ENCODE measurements at places on chromosomes 6 and 20.

DNA sequence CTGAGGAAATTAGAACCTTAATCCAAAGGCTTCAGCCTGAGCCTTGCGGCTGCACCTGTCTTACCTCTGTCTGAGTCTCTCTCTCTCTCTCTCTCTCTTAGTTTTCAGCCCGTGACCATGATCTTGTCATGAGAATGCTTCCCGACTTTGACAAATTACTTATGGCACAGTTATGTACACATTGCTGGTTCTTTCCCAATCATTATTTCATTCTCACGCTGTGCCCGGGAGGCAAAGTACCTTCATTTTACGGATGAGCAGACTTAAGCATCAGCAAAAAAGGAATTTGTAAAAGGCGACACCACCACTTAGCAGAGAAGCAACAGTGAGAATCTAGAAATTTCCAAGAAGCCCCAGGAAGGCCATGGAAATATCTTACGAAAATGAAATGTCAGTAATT lies 54.6 kb downstream of the GMPR start:
- DNase-seq, result no peak

DNA sequence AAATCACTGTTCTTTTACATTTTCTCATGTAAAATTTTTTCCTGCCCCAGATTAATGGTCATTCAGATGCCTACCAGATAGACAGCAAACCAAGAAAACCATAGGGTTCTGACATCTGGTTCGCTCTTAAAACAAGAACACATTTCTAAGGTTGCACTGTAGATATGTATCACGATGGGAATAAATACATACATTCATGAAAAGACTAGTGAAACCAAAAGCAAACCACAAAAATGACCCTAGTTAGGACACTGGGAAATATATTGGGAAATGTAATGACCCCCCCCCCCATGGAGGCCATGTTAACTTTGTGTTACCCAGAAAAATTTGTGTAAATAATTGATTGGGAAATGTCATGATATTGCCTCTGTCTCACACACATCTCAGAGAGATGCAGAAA lies 37.5 kb downstream of the MTFR2 start:
- DNase-seq, result no peak

DNA sequence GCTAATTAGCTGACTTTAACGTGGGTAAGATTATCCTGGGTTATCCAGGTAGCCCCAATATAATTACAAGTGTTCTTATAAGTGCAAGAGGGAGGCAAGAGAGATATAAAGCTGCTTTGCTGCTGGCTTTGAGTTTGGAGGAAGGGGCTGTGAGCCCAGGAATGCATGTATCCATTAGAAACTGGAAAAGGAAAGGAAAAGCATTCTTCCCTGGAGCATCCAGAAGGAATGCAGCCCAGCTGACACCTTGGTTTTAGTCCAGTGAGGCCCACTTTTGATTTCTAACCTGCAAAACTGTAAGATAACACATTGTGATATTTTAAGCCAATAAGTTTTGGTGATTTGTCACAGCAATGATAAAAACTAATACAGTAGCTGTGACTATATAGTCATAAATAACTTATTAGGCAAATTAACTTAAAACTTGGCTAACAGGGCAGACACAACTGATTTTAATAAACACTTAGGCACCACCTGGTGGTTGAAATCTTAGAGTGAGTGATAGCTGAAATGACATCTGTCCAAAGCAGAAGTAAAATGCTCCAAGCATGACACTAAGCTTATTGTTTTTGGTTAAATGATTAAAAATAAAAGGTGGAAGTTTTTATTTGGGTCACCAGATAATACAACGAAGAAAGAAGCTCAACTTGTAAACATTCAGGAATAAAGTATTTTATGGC lies 35.6 kb downstream of the ADGRF4 start:
- peak; percentile 17 for DNase-seq

- DNase-seq, result no peak
These were observed 40.7 kb upstream of the EXOC2 start for GRCh38 chr6:733431-734219.

DNA sequence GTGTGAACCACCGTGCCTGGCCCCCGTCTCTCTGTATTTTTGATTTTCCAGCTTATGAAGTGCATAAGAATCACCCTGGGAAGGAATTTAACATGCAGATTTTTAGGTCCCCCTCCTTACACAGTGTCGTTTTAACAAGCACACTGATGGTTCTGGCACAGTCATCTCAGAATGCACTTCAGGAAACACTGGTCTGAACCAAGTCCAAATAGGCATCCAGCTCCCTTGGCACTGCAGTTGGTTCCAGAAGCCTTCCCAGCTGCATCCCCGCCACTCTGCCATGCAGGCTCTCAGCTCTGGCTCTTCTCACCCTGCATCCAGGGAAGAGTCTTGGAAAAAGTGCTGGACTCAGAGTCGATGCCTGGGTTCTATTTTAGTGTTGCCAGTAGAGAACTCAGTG lies 20.1 kb downstream of the RIPOR2 start:
- no peak for DNase-seq

- no peak for DNase-seq
These were observed 57.6 kb downstream of the GCNT2 start for GRCh38 chr6:10578723-10579122.

DNA sequence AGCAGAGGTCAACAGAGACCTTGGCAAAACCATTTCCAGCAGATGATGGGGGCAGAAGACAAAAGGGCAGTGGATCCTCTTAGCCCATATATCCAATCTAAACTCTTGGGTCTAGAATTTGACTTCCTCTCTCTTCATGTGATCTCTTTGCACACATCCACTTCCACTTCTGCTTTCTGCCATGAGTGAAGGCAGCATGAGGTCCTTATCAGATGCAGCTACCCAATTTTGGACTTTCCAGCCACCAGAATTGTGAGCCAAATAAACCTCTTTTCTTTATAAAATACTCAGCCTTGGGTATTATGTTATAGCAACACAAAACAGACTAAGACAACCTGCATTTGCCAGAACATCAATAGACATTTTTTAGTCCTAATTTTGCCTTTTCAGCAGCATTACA lies 191.6 kb downstream of the ADAT2 start:
- DNase-seq, result no peak

DNA sequence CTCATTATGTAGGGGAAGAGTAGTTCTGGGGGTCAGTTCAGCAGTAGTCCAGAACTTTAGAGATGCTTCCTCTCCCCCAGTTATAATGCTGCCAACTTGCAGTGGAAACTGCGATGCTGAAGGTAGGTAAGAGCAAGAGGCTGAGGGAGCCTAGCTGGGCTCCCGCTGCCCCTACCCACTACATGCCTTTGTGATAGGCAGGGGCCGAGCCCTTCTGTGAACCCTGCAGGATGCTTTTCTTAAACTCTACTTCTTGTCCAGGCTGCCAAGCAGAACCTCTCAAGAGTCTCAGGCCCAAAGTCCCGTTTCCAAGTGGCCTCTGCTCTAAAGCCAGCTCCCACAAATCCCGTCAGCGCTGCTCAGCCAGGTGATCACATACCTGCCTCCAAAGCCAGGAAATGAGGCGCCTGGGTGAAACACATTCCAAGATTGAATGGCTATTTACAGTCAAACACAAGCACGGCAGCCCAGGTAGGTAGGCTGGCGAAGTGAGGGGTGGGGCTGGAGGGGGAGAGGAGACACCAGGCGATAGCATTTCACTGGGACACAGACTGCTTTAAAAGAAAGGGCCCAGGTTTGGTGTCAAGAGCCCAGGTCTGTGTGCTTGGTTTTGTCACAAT lies 150.7 kb downstream of the CD24 start:
- no peak for DNase-seq

DNA sequence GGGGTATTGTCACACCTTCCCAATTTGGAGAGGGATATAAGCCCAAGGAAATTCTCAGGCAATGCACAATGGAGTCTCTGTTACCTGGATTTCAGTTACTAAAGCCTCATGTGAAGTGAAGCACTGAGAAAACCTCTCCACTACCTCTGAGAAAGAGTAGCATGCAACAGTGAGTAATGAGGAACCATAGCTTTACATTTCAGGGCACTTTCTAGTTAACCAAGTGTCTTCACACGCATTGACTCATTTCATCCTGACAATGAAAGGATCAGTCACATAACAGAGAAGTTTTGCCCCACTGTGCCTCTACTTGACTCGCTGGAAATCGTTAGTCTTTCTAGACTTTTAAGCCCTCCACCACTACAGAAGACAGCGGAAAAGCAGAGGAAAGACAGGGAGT lies 86.2 kb upstream of the ARID1B start:
- no peak for DNase-seq

GRCh38 chr20:52457826-52458225 lies 266.2 kb upstream of the ZFP64 start:
- DNase-seq, result no peak

DNA sequence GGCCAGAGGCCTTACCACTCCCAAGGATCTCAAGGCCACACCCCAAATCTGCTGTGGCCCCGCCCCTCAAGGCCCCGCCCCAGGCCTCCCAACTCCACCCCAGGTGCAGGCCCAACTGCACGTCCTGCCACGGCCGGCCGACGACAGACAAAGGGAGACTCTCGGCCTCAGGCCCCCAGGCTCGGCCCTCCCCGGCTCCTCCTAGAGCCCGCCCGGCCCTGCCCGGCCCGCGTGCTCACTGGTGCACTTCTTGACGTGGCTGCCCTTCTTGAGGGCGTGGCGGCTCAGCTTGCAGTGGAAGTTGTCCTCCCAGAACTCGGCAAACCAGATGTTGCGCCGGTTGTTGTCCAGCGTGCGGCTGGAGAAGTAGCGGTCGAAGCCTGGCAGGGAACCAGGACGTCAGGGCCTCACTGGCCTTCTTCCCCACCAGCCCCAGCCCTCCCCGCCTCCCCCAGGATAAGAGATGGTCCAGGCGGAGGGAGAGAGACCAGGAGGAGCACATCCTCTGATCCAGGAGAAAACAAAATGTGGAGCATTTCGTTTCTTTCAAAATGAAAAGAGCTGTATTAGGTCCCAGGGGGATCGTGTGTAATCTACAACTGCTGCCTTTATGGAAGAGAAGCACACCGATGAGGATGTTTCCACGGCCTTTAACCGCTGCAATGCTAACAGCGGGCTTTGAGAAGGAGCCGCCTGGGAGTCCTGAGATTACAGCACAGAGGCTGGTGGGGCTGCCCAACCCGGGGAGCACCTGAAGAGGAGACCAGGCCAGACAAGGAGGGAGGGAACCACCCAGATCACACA lies 89.4 kb downstream of the GRM4 start:
- DNase-seq, result no peak

GRCh38 chr6:23224540-23224939 lies 655.2 kb downstream of the HDGFL1 start:
- DNase-seq, result no peak

DNA sequence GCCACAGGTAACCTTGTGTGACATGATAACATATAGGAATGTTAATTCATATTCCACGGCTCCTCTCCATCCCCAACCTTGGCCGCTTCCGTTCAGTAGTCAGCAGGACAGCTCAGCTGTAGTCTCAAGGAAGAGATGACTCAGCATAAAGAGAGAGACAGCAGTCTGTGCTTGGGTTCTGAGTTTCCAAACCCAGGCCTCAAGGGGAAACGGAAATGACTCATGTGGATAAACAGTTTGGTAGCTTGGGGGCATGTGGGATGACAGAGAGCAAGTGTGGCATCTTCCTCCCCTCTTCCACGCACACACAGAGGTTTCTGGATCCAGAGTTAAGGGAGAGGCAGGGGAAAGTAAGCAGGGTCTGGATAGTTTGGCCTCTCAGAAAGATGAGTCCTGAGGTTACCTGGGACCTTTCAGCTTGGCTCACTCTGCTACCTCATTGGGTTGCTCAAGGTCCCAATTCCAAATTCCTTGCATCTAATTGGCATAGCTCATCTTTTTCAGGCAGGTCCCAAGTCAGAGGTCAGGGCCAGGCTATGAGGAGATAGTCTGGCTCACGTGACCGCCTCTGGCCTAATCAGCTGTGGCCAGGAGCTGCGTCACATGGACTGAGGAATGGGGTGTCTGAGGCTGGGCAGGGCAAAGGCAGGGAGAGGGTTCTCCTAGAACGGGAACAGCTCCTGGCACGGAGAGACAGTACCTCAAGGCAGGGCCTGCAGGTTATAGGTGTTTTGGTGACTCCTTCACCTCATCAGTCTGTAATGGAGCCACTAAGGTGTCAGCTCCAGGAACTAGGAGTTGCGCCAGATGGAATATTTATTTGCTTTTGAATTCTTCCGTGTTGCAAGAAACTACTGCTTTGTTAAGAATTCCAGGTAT lies 36.5 kb upstream of the MLN start:
- peak; percentile 6 for DNase-seq

DNA sequence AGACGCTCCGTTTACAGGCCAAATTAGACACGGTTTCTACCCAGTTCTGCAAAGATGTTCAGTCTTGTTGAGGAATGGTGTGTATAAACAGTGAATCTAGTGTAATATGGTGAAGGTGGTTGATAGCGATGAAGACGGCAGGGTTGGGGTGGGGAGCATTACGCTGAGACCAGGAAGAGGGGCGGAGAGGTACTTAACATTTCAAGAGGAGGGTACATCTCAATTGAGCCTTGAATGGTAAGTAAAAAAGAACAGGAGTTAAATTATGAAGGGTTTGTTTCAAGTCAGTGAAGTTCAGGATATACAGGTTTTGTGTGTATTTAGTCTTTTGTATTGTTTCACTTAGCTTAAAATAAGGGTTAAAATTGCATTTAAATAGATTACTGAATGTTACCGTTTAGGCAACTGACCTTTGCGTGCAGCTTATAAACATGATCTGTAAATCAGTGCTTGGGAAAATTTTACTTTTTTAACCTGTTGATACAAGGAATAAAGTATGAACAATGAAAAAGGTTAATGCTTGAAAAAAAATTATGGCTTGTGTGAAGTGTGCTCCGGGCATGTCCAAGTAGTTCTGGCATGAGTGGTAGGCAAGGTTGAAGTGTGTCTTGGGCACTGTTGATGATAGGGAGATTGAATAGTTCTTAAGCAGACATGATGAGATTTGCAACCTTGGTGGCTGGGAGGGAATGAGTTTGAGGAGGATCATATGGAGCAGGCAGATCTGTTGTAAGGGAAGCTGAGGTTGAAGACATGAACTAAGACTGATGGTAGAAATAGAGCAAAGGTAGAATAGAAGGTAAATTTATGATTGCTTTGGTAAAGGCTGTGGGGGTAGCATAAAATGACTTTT lies 842 bp downstream of the POLR1C start:
- no peak for DNase-seq

DNA sequence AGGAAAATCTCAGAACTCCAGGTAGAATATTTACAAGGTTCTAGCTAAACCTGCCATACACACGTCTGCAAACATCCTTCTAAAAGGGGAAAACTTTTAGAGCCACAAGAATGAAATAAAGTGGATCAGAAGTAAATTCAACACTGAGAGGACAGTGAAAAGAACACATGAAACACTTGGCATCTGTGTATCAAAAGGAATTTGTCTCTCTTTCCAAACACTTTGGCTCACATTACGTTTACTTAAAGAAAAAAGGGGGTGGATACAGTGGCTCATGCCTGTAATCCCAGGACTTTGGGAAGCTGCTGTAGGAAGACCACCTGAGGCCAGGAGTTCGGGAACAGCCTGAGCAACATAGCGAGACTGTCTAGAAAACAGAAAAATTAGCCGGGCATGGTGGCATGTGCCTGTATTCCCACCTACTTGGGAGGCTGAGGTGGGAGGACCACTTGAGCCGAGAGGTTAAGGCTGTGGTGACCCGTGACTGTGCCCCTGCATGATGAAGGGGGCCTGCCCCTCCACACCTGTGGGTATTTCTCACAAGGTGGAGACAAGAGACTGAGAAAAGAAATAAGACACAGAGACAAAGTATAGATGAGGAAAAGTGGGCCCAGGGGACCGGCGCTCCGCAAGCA lies 35.4 kb downstream of the NINL start:
- DNase-seq, result no peak

All from CD4-positive, alpha-beta T cell treated with Interleukin-1 beta for 1 hour (primary cell).